ENCODE measurements at places on chromosomes 1 and 21.
A peak's percentile ranks its signal among the peaks of the same experiment; 100 is the strongest.

- no peak for DNase-seq
These were observed 55.9 kb downstream of the MT1HL1 start for GRCh38 chr1:236948381-236948780.

GRCh38 chr1:20329793-20330542 lies 39.3 kb downstream of the VWA5B1 start:
- DNase-seq = no peak

- no peak for DNase-seq
These were observed 1.4 kb downstream of the PPP2R5A start for GRCh38 chr1:212286556-212287131.

DNA sequence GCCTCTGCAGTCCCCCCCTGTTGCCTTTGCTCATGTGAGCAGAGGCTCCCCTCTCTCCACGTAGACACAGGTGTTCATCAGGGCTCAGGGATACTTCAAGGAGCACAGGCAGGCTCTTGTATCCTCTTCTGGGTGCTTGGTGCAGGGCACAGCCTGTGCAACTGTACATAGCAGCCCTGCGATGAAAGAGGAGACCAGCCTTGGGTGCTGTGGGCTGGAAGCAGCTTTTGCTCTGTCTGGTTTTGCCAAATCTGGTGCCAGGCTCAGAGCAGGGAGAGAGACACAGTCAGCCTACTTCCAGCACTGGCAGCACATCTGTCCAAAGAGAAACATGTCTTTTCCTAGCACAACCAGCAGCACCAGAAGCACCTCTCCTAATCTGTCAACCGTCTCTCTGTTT lies 132.1 kb downstream of the ETS2 start:
- no peak for DNase-seq

DNA sequence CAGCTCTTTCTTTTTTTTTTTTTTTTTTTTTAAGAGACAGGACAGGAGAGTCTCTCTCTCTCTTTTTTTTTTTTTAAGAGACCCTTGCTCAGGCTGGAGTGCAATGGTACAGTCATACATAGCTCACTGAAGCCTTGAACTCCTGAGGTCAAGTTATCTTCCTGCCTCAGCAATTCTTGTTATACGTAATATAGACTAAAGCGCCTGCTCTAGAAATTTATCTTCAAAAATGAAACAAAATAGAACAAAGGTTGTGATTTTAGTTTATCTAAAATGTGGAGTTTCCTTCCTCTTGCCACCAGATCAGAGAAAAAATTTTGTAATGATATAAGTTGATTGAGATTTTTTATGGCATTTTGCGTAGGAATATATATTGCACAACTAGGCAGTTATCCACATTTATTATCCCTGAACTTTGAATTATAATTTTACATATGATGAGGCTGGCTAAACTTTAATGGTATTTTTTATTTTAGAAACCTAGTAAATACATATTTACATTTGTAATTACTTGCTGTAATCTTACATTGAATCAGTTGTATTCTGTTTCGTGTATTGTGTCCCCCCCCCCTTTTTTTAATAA lies 44.2 kb downstream of the MTF2 start:
- no peak for DNase-seq

DNA sequence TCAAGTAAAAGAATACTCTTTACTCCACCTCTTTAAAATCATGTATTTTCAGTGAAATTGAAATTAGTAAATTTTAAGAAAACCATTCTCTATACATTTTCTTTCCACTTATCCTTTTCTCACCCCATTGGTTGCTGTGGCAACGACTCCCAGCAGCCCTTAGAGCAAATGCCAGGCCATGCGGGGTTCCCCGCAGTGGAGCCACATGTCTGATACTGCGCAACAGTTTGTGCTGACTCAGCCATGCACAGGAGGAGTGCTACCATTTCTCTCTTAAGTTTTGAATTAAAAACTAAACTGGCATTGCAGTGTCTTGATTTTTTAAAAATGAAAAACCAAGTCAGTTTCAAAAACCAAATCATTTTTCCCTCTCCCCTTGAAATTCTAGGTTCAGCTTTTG lies 214.1 kb upstream of the L1TD1 start:
- no peak for DNase-seq

- DNase-seq = no peak
These were observed 53.7 kb downstream of the ZNF697 start for GRCh38 chr1:119594376-119594775.

DNA sequence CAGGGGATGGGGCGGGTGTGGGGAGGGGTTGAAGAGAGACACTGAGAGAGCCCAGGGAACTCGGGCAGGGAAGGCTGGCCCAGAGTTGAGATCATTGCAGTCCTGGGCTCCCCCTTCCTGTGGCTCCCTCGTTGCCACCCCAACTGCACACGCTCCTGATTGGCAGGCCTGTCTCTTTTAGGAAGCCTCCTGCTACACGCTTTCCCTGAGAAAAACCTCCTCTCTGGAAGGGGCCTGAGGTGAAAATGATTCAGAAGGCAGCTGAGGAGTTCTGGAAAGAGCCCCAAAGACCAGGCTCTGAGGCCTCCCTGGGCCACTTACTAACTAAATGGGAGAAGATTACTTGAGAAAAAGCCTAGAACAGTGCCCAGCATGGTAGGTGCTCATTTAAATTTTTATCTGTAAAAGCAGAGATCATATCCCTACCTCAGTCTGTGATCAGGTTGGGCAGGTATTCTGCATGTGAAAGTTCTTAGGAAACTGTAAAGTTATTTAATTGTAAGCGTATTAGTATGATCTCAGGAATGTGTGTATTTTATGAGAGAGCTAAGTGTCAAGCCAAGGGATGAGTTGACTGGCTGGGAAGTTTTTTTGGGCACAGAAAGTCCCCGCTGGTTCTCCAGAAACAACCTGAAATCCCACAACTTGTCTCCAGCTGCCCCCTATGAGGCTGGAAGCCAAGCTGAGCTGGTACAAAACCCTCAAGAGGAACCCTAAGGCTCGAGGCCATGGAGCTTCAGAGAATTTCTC lies 65.2 kb upstream of the EPS8L3 start:
- no peak for DNase-seq

- no peak for DNase-seq
These were observed 554 bp downstream of the ZNF281 start for GRCh38 chr1:200409203-200409760.

GRCh38 chr1:167196166-167196565 lies 24.5 kb upstream of the POU2F1 start:
- DNase-seq = no peak

DNA sequence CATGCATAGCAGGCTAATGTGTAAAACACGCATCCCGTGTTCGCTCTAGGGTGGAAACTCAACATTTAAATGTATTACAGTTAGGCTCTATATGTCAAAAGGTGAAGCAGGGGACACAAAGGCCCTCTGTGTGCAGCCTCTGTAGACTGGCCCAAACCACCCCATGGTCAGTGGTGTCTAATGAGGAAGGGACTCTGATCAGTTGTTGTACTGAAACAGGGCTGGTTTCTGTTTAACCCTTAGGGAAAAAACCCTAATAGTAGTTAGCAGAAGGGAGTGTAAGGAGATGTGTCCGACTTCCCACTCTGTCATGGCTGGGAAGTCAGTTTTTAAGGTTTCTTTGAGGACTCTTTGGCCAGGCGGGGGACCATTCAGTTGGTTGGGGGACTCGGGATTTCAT lies 21.5 kb upstream of the CD2 start:
- DNase-seq = no peak

DNA sequence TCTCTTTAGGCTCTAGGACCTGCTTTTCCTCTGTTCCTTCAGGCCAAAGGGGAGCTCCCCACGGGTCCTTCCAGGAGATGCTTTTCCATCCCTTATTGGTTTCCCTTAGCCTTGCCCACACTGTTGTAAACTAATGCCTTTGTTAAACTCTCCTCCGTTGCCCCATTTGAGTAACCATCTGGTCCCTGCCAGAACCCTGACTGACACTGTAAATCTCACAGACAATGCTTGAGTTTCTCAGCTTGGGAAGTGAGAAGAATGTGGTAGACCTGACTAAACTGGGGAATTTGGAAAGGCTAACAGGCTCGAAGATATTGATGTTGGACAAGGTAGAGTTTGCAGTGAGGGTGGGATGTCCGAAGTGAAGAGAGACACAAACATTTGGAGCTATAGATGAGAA lies 11.4 kb downstream of the AKNAD1 start:
- DNase-seq = no peak

DNA sequence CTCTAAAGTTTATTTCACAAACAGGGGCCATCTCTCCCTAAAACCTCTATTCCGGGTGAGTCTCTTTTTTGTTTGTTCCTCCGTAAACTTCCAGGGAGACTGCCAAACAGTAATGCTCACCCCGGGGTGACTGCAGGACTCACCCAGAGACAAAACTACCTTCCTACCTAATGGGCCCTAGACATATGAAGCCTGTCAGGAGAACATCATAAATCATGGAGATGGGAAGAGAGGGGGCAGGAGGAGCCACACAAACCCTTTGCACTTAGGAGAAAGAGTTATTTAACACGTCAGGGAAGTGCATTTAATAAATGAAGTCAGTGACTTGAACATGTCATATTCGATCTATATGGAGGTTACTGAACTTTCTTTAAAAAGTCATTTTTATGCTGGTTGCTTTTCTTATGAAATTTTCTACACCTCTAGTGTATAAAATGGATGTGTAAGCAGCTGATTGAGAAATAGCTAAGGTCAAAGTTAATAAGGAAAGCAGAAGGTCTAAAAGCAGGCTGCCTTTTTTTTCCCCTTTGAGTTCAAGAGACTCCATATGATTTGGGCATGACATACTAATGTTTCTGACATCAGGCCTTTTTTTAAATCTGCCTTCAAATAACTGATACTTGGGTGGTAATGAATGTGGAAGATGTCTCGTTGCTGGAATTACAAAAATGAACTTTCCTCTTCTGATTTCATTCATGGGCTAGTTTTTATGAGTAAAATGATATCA lies 286.9 kb upstream of the USP25 start:
- DNase-seq = no peak

- peak; percentile 90 for DNase-seq
These were observed 248.0 kb downstream of the RHOU start for GRCh38 chr1:228983231-228983660.

GRCh38 chr1:13597166-13597565 lies 13.5 kb downstream of the PDPN start:
- no peak for DNase-seq

GRCh38 chr1:60894130-60894529 lies 188.2 kb upstream of the NFIA start:
- no peak for DNase-seq

DNA sequence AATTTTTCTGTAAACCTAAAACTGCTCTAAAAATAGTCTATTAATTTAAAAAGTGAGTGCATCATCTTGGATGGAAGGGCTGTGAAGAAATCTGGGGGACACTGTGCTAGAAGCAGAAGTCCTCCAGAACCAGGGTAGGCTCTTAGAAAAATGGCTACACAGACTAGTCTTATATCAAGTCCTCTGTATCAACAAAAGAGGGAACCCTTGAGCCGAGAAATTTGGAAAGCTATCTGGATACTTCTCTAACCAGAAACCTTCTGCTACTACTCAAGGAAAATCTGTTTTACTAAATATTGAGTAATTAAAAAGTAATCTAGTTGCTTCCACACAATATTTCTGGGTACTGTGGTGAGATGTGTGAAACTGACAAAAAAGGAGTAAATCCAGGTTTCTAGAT lies 92.1 kb downstream of the WDR3 start:
- no peak for DNase-seq

GRCh38 chr21:15976807-15977206 lies 247.0 kb downstream of the USP25 start:
- DNase-seq = no peak

GRCh38 chr1:10693497-10694273 lies 102.8 kb downstream of the CASZ1 start:
- no peak for DNase-seq

DNA sequence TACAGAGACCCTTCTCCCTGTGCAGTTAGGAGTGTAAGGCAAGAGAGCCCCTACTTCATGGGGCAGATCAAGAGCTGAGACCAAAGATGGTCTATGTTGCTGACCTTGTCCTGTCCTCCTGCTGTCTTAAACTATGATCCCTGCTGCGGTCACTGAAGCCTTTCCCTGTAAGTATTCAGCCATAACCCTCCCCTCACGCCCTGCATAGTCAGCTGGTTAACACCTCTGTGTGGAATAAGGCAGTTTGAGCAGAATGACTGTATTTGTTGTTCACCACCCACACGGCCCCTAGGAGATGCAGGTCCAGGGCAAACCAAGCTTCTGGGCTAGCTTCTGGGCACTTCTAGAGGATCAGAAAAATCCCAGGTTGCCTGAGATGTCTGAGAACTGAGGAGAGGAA lies 356 bp downstream of the TSPAN1 start:
- no peak for DNase-seq

DNA sequence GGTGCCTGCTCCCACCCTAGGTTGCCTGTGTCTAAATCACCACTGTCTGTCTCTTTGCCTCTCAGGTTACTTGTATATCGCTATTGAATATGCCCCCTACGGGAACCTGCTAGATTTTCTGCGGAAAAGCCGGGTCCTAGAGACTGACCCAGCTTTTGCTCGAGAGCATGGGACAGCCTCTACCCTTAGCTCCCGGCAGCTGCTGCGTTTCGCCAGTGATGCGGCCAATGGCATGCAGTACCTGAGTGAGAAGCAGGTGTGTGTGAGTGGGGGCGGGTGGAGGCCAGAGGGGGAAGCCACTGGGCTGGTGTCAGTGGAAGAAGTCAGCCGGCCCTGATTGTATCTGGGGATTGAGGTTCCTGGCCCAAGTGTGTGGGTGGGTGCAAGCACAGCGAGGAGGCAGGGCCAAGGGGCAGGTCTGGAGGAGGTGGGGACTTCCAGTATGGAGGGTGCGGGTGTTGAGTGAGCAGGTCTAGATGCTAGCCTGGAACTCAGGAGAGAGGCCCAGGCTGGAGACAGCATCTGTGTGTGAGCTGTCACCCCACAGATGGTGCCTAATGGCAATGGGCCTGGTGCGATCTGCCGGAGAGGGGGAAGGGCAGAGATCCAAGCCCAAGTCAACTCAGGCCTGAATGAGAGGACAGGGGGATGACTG lies 17.2 kb downstream of the TIE1 start:
- DNase-seq = no peak

All from vagina (tissue), 2 donors.